Effector memory CD8-positive, alpha-beta T cell (primary cell): ENCODE measurements at places on chromosomes 5 and 9.

- no peak for DNase-seq
Observed at GRCh38 chr5:177353093-177353492, 1.6 kb upstream of the LMAN2 start.

DNA sequence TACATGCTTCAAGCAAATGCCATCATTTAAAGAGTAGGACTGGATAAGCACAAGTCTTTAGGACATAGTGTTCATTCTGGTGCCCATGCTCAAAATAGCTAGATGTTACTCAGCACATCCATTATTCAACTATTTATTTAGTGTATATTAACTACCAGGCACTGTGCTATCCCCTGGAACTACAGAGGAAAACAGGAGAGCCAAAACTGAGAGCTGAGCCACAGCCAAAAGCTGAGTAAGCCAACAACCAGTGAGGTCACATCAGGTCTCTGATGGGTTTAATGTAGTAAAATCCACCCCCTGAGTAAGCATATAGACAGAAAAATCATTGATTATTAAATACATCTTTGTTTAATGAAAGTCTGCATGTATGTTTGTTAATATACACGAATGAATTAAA lies 469.3 kb upstream of the DMAC1 start:
- DNase-seq, result no peak

- DNase-seq, result no peak
Observed at GRCh38 chr5:43244823-43245565, 53.0 kb downstream of the NIM1K start.

DNA sequence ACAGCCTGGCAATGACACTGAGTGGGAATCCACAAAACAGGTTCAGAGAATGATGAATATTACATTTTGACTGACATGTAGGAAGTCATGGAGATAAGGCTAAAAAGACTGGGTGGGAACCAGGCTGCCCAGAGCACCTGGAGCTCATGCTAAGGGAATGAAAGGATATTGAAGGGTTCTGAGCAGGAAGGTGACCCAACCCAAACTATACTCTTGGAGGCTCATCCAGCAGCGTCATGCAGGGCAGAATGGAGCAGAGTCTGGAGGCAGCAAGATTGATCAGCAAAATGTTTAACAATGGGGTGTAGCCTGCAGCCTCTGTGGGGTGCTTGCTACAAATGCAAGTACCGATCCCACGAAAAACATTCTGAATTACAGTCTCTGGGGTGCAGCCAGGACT lies 120.2 kb downstream of the PSD2 start:
- no peak for DNase-seq

DNA sequence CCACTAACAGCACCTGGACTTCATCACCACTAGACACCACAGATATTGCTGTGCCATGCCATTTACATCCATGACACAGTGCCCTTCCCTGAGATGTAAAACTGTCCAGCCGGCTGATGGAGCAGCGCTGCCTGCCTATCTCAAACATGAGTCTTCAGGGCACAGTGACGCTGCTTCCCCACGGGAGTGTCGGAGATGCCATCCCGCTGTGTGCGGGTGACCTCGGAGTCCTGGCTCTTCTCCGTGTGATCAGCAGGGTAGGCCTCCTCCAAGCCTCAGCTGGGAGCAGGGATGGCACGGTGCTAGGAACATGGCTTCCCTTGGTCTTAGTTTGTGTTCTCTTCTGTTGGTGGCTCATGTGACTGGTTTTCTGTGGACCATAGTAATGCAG lies 130.3 kb upstream of the FAM120A start:
- no peak for DNase-seq

GRCh38 chr9:8262625-8263622 lies 463.3 kb upstream of the DMAC1 start:
- DNase-seq, result no peak

GRCh38 chr9:98263482-98264357 lies 8.3 kb upstream of the TBC1D2 start:
- peak; percentile 84 for DNase-seq

GRCh38 chr9:2725898-2726649 lies 8.8 kb downstream of the KCNV2 start:
- DNase-seq, result no peak

DNA sequence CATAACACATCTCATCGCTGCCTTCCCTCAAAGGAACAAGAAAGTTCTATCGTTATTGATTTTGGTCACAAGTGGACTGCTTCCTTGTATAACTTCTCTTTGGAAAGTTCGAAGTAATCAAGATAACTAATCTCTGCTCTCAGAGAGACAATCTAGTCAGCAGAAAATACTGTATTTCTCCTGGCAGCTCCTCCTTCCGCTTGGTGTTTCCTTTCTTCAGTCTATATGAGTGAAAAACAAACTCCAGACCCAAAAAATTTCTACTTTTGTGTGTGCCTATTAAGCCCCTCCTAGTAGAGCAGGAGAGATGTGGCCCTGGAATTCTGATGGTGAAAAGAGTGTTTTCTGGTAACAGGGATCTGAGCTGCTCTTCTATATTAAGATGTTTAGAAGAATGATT lies 24.5 kb downstream of the OSTF1 start:
- DNase-seq, result no peak

- no peak for DNase-seq
Observed at GRCh38 chr9:119282476-119283077, 86.7 kb downstream of the BRINP1 start.

DNA sequence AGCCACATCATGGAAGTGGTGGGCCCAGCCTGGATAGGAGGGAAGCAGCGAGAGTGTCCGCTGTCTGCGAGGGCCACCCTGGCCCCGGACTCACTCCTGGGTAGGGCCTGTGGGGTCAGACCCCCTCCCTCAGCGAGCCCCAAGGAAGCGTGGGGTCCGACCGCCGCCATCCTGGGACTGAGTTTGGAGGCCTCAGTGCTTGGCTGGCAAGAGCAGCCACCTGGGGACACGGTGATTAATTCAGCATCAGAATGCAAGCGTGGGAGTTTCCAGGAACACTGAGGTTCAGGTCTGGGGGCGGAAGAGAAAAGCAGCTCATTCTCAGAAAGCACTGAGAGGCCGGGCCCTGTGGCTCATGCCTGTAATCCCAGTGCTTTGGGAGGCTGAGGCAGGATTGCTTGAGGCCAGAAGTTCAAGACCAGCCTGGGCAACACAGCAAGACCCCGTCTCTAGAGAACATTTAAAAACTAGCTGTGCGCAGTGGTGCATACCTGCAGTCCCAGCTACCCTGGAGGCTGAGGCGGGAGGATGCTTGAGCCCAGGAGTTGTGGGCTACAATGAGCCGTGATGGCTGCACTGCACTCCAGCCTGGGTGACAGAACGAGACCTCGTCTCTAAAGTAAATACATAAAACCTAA lies 18.3 kb upstream of the CAMSAP1 start:
- DNase-seq, result no peak

- no peak for DNase-seq
Observed at GRCh38 chr5:156407251-156407650, 80.3 kb downstream of the SGCD start.

- DNase-seq, result no peak
Observed at GRCh38 chr9:125407432-125407973, 145.9 kb downstream of the GAPVD1 start.

DNA sequence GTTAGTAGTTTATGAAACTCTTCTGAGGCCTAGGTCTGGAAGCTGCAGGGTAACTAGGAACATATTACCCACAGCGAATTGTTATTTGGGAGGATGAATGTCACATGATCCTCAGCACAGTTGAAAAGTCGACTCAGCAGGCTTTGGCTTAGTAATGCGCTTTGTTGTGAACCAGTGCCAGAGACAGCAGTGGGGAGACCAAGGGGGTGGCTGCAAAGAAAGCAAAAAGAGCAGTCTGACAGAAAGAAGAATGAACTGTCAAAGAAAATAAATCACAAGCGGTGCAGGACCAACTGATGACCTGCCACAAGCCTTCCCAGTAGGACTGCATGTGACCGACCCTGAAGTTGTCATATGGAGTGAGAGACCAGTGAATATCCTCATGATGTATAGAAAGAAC lies 170.0 kb downstream of the CCDC171 start:
- DNase-seq, result no peak

- peak; percentile 49 for DNase-seq
Observed at GRCh38 chr5:176837707-176838115, 27.4 kb downstream of the UNC5A start.

DNA sequence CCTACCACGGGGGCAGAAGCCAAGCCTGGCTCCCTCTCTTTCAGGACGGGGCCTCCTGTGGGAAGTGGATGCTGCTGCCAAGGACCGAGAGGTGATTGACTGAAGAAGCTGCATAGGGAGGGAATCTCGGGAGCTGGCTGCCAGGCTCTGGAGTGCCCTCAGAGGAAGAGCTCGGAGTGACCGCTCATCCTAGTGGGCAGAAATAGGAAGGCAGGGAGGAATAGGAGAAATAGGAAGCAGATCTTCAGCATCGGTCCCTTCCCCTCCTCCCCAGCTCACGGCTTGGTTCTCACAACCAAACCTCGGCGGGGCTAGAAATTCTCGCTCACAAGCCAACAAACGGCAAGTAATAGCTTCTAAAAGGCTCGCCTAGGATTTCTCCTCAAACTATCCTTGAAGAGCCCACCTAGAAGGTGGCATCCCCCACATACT lies 159.9 kb upstream of the RAI14 start:
- no peak for DNase-seq

GRCh38 chr5:100423330-100423729 lies 111.8 kb upstream of the FAM174A start:
- no peak for DNase-seq

DNA sequence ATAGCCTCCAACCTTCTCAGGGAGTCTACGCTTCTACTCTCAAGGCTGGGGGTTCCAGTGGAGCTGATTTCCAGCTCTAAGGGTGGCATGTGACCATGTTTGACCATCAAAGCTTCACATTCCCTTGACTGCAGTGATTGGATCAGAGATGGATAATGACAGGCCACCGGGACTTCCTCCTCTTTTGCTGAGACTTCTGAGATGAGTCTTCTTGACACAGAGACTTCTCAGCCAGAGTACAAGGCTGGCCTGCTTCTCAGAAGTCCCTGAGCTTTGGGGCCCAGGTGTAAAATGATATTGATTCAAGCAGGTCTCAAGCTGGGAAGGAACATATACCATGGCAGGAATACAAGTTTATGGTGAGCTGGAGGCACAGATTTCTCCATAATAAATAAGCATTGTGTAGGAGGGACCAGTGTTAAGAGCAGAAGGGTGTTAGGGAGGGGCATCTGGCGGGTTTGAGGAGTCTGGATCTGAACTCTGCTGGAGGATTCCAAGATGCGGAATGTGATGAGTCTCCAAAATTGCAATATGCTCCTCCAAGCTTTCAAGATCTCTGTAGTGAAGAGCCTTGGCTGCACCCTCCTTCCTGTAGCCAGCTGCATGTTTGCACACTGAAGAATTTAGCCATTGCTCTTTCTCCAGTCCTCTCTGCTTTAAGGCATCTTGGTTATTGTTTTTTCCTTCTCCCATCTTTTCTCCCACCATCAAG lies 41.7 kb upstream of the HSD17B4 start:
- no peak for DNase-seq

DNA sequence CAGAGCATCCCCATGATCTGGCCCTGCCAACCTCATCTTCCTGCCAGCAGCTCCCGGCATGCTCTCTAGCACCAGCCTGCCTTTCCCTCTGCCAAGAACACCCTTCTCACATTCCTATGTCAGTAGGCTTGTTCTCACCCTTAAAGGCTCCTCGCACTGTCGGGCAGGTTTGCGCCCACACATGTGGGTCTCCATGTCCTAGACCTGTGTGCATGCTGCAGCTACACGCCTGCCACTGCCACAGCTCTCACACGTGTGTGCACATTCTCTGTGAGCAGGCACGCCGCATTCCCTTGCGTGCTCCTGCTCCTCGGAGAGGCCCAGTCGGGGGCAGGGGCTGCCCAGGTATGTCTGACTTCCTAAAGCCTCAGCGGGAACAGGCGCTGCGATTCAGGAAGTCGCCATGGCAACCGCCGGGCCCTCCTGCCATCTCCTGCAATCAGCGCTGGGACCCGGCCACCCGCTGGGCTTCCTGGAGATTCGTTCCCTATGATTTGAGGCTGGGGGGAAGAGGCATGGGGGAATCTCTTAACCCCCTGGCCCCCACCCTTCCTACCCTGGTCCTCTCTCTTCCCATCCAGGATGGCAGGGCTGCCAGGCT lies 28.1 kb downstream of the NDUFA8 start:
- no peak for DNase-seq

DNA sequence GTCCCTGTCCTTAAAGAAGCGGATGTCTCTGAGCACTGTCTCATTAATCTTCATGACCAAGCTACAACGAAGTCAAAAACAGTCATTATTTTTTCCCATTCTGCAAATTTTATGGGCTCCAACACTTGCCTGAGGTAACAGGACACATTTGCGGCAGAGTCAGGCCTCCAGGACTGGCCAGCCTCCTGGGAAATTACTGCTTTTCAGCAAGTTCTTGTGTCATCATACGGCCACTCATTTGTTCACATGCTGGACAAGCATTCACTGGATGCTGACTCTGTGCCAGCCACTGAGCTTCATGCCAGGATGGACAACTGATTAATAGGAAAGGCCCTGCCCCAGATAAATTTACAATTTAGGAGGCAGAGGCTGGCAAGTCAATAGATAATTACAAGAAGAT lies 305.7 kb downstream of the ACTL7B start:
- DNase-seq, result no peak

DNA sequence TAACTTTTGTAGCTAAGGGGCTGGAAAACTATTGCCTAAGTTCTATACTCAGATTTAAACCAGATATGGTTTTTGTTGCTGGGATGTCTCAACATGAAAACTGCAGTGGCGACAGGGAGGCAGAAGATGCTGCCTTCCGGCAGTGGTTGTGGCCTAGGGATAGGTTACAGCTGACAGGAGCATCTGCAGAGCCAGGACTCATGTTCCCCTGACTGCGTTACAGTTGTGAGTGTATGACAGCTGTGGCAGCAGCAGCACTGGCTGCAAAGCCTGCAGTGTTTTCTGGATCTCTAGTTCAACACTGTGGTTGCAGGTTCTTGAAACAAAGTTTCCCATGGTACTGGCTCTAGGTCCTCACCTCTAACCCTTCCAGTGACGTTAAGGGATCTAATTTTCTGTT lies 498.8 kb upstream of the CDH18 start:
- DNase-seq, result no peak
